ENCODE measurements at places on chromosomes 5 and 9.

DNA sequence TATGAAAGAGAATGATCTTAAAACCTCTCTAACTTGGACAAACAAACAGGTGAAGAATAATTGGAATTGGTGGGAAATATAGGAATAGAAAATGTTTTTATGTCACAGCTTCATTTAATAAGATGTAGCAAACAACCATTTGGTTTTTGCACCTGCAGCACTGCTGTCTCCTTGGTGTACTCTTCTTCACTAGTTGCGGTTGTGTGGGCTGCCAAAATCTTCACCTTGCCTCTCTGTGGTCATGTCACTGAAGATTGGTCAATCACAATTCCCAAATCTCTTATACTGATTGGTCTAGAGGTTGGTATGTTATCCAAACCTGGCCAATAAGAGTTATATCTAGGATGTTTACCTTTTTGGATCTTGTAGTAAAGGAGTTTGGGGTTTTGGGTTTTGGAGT lies 88.7 kb downstream of the FGF10 start:
- DNase-seq, result no peak

- DNase-seq, result no peak
These were observed 359.1 kb downstream of the ARHGEF28 start for GRCh38 chr5:73985145-73985544.

- no peak for DNase-seq
These were observed 39.1 kb upstream of the CPEB4 start for GRCh38 chr5:173848986-173849596.

- DNase-seq, result no peak
These were observed 6.4 kb downstream of the SPINK4 start for GRCh38 chr9:33246269-33246860.

DNA sequence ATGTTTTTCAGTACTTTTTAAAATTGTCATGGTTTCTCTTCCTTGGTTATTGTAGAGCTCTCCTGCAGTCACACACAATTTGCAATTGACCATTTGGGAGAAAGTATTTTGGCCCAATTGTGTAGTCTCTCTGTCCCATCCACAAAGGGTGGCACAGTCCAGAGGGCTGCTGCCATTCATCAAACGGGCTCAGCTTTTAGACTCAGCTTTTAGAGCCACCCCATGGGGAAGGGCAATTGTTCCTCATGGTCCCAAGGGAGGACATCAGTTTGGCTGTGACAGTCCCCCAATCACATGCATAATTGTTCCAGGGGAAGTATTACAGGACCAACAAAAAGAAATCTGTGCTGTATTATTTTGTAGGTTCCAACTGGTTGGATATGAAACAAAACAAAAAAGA lies 207.6 kb downstream of the ZNF462 start:
- DNase-seq, result no peak

GRCh38 chr5:72402959-72403628 lies 82.9 kb downstream of the PTCD2 start:
- no peak for DNase-seq

GRCh38 chr9:75130621-75131230 lies 42.4 kb downstream of the OSTF1 start:
- DNase-seq, result no peak

- no peak for DNase-seq
These were observed 40.2 kb upstream of the PHF2 start for GRCh38 chr9:93536167-93536566.

DNA sequence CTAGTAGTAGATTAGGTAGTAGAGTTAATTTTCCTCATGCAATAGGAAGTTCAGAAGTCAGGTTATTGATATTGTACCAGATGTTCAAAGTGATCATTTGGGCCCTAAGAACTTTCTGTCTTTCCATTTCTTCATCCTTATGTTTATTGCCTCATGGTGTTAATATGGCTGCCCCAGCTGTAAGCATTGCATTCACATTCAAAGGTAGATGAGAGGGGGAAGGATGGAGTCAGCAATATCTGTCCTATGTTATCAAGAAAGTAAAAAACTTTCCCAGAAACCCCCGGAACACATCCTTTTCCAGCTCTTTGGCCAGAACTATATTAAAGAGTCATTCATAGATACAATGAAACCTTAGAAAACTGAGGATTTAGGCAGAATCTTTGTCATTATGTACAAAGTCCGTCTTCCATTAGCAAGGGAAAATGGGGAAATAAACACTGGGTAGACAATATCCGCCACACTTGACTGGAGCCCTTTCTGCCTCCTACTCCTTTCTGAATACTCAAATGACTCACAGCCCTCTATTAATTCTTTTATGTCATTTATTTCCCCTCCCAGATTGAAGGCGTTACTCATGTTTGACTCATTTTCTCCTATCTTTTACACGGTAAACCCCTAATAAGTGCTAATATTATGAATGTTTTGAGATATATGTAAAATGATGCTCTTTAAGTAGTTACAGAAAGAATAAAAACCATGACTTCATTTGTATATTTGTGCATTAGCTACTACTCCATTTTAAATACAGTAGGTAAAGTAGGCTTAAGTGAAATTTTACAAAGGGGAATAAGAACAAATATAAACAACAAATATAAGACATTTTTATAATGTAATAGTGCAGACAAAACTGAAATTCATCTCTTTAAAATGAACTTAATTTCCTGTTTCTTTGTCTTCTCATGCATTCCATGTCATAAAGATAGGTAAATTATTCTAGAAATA lies 127.6 kb downstream of the SLF1 start:
- no peak for DNase-seq

GRCh38 chr5:93580927-93581445 lies at the start of gene NR2F1-AS1:
Gene NR2F1-AS1, minus strand, starts transcription at chr5:93581219.
- no peak for DNase-seq

GRCh38 chr5:6573651-6574101 lies 59.2 kb downstream of the NSUN2 start:
- no peak for DNase-seq

- no peak for DNase-seq
These were observed 527.0 kb upstream of the CLINT1 start for GRCh38 chr5:158385982-158386381.

- no peak for DNase-seq
These were observed 7.8 kb downstream of the PHYHD1 start for GRCh38 chr9:128928624-128929023.

DNA sequence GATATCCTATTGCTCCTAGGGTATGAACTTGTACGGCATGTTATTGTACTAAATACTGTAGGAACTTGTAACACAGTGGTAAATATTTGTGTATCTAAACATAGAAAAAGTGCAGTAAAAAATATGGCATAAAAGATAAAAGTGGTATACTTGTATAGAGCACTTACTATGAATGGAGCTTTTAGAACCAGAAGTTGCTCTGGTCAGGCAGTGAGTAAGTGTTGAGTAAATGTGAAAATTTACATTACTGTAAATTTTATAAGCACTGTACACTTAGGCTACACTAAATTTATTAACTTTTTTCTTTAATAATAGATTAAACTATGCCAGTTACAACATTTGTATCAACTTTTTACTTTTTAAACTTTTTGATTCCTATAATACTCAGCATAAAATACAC lies 109.1 kb downstream of the ZCCHC7 start:
- DNase-seq, result no peak

DNA sequence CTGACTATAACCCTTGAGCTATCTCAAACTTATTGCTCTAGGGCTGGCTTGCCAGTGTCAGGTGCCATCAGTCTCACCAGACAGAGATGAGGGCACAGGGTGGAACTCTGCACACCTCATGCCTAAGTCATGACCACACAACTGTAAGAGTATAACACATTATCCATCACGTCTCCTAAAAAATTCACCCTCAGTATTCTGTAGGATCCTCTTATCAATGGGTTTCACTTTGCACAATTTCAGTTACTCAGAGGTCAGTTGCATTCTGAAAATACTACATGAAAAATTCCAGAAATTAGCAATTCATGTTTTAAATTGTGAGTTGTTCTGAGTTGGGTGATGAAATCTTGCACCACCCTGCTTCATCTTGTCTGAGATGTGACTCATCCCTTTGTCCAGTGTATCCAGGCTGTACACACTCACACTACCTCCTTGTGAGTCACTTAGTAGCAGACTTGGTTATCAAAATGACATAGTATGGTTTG lies 690.9 kb upstream of the CDH18 start:
- DNase-seq, result no peak

GRCh38 chr5:6632324-6632887 lies 438 bp downstream of the NSUN2 start:
- DNase-seq, result no peak

GRCh38 chr5:129074903-129075302 lies 19.6 kb upstream of the ISOC1 start:
- DNase-seq, result no peak

DNA sequence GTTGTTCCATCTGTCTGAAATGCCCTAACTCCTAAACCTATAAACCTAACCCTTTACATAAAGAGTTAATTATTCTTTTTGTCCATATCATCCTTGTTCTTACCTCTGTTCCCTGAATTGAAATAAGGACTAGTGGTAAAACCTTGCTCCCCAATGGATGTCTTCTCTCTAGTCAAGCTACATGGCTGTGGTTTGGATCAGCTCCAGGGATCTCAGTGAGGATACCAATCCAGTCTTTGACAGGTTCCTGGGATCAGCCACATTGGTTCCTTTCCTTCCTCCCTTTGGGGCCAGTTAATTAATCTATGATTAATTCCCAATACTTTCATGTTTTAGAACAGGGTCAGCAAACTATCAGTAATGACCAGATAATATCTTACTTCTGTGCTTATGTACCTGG lies 151.6 kb downstream of the SIL1 start:
- no peak for DNase-seq

- DNase-seq, result no peak
These were observed 17.9 kb downstream of the FRMD3 start for GRCh38 chr9:83520292-83520691.

DNA sequence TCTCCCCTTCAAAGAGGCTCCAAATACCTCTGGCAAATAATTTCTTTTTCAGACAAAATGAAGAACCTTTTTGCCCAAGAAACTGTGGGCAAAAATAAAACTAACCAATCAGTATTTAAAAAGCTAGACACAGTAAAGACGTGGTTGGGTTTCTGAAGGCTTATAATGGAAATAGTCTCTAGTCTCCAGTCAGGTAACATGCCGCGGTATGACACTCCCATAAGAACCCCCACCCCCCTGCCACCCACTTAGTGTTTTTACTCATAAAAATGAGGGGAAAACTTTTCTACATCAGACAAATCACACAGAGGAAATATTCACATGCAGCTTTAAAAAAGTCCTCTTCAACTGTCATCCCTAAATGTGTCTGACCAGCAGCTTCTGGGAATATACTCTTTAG lies 105.3 kb downstream of the THBS4 start:
- DNase-seq, result no peak

GRCh38 chr5:173691931-173692330 lies 75.5 kb upstream of the BOD1 start:
- DNase-seq, result no peak

DNA sequence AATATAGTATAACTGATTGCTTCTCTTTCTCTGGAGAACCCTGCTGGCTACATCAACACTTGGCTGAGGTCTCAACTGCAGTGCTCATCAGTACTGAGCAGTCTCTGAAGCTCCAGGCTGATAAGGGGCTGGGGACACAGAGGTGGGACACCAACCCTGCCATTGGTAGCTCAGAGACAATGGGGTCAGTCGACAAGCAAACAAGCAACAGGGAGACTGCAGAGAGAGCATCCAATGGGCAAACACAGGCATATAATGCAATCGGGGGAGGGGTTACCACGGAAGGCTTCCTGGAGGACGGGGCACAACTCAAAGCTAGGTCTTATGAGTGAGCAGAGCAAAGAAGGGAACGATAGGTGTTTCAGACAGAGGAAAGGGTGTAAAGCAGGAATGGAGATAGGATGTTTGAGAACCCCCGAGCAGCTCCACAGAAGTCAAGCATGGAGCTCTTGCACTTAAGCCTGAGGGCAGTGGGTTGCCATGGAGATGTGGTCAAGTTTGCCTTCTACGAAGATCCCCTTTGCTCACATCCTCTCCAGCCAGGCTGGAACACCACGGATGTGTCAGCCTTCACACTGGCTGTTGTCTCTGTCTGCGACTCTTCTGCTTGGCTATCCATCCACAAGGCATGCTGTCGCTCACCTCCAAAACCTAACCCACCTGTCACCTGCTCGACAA lies 21.5 kb upstream of the AKNA start:
- DNase-seq, result no peak
